ENCODE measurements at places on chromosomes 11 and 22. TPM values are rescaled to one million over a fixed set of nuclear protein-coding genes. Genes with fewer than 3 reads are reported as not detected.

- no peaks in the 10 kb centered on the region for H3K36me3 ChIP-seq
- no peaks in the 10 kb centered on the region for H3K4me1 ChIP-seq
Measured at GRCh38 chr11:123719452-123719851, 22.0 kb downstream of the ZNF202 start.

- no peaks in the 10 kb centered on the region for H3K4me1 ChIP-seq
- no peak overlapping the region for H3K27ac ChIP-seq
- no peaks in the 10 kb centered on the region for H3K27me3 ChIP-seq
- no peak overlapping the region for H3K4me3 ChIP-seq
Measured at GRCh38 chr11:76176463-76176862, 29.8 kb downstream of the WNT11 start.

- peak overlapping the region; percentile 39 for H3K27ac ChIP-seq
- peaks cover 4% of the 10 kb centered on the region for H3K4me1 ChIP-seq
- no peaks in the 10 kb centered on the region for H3K36me3 ChIP-seq
Measured at GRCh38 chr11:9017773-9018172, 14.0 kb upstream of the NRIP3 start.

- no peaks in the 10 kb centered on the region for H3K4me1 ChIP-seq
- no peak overlapping the region for H3K27ac ChIP-seq
- H3K36me3 ChIP-seq = no peaks in the 10 kb centered on the region
- no peak overlapping the region for H3K4me3 ChIP-seq
- H3K27me3 ChIP-seq = no peaks in the 10 kb centered on the region
- DNase-seq = no peak
Measured at GRCh38 chr11:34029176-34029575, 22.4 kb upstream of the CAPRIN1 start.

GRCh38 chr11:109853156-109853776 lies 239.9 kb upstream of the ZC3H12C start:
- H3K4me3 ChIP-seq = no peak overlapping the region
- H3K27me3 ChIP-seq = no peaks in the 10 kb centered on the region
- no peak overlapping the region for H3K27ac ChIP-seq
- DNase-seq = peak; percentile 41
- no peaks in the 10 kb centered on the region for H3K36me3 ChIP-seq
- H3K4me1 ChIP-seq = no peaks in the 10 kb centered on the region

The ZNF280B gene
- polyA plus RNA-seq = 4.4 TPM

The PDE2A gene
- 12.6 TPM for polyA plus RNA-seq

The HIC2 gene
- polyA plus RNA-seq = 9.1 TPM
